ENCODE measurements at places on chromosomes 3 and 15.
A peak's percentile ranks its signal among the peaks of the same experiment; 100 is the strongest.

- no peak for DNase-seq
These were observed 1099.5 kb downstream of the ROBO1 start for GRCh38 chr3:78668302-78668701.

- peak; percentile 37 for DNase-seq
These were observed 2.4 kb downstream of the CIB1 start for GRCh38 chr15:90231028-90232017.

GRCh38 chr15:96358001-96358801 lies 27.7 kb downstream of the NR2F2 start:
- DNase-seq: no peak

- no peak for DNase-seq
These were observed 4.2 kb upstream of the SH2D7 start for GRCh38 chr15:78087951-78088772.

GRCh38 chr15:37764733-37765191 lies 169.7 kb upstream of the TMCO5A start:
- DNase-seq: no peak

GRCh38 chr15:82810890-82811426 lies 1.5 kb downstream of the WHAMM start:
- no peak for DNase-seq

- DNase-seq: no peak
These were observed 232.1 kb downstream of the CTNNB1 start for GRCh38 chr3:41431386-41431785.

- DNase-seq: no peak
These were observed 52.1 kb upstream of the FGD5 start for GRCh38 chr3:14766428-14767244.

DNA sequence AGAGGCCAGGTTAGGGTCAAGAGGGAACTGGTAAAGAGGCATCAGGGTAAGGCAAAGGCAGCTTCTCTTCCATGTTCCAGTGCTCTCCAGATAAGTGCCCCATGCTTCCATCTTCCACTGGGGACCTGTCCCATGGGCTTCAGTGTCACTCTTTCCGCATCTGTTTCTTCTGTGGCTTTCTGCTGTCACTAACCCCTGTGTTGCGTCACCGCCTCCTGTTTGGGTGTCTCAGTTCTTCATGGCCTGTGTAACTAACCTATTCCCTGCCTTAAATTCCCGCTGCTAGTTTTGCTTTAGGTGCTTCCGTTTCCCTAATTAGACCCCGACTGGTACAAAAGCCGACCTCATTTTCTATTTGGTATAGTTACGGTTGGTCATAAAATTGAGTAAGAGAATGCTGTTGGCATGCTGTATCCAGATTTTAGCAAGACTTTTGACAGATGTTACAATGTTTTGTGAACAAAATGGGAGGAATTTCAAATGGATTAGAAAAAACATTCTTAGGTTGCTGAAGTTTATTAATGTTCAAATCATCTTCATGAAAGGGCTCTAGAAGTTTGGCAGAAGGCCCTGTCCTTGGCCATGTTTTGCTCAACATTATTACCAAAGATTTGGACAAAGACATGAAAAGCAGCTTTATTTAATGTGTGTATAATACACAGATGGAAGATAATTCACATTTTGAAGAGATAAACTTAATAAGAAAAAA lies 245.3 kb downstream of the BBX start:
- DNase-seq: no peak

- no peak for DNase-seq
These were observed 4.6 kb downstream of the ANXA2 start for GRCh38 chr15:60392986-60393790.

DNA sequence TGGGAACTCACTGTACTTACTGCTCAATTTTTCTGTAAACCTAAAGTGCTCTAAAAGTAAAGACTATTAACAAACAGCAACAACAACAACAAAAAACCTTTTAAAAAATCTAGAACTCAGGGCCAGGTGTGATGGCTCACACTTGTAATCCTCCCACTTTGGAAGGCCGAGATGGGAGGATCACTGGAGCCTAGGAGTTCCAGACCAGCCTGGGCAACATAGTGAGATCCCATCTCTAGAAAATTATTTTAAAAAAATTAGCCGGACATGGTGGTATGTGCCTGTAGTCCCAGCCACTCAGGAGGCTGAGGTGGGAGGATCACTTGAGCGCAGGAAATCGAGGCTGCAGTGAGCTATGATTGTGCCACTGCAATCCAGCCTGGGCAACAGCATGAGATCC lies 161.8 kb downstream of the NUP210 start:
- no peak for DNase-seq

DNA sequence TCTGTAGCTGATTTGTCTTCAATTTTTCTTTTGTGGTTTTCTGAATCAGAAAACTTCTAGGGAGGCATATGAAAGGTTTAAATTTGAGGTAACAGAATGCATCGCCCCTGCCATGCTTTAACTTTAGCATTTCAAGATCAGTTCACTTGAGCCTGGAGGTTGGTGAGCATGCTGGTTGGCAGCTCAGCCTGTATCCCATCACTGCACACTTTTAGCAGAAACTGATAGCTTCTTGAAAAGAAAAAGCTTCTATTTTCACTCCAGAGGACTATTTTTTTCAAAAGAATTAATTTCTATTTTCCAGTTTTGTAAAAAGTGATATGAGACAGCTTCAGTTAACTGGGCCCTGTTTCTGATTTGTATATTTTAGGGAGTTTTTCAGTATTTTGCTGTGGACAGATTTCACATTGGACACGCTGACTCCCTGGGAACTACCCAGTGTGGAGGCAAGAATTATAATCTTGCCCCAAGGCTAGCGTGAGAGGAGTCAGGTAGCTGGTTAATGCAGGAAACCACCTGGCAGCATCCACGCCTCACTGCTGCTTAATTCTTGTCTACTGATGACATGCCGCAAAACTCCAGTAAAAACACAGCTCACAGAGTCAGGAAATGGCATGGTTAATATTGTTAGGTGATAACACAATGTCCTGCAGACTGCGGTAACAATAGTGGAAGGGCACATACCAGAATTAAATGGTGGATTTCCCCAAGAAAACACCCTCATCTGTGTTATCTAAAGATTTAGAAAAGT lies 71.4 kb downstream of the DUT start:
- DNase-seq: no peak

- no peak for DNase-seq
These were observed 1.5 kb upstream of the CD276 start for GRCh38 chr15:73682600-73683090.

DNA sequence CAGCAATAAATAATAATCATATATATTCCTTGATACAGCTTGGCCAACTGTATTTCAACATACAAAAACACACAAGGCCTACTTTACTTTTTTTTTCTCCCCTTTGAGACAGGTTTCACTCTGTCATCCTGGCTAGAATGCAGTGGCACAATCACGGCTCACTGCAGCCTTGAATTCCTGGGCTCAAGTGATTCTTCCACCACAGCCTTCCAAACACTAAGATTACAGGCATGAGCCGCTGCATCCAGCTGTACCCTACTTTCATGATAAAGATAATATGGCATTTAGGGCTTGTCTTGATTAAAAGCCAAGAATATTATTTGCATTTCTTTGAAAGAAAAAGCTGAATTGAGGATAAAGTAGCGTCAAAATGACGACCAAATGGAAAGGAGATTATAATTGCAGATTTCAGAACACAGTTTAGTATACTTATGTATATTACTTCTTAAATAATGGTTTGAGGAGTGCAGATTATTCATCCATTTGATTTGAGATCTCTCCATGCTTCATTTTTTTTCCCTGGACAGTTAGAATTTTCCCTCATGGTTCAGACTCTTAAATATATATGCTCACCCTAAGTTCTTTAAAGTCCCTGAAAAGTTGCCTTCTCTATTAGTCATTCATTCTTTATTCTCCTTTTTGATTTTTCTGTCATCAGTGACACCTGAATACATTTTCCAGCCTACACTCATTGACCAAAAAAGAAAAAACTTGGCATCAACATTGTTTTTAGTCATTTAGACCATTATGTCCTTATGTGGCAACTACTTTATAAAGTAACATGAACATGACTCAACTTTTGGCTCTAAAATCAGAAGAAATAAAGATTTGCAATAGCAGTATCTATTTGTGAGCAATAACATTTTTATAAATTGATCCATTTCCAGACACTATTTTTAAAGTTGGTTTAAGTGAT lies 48.5 kb upstream of the MLF1 start:
- DNase-seq: no peak

DNA sequence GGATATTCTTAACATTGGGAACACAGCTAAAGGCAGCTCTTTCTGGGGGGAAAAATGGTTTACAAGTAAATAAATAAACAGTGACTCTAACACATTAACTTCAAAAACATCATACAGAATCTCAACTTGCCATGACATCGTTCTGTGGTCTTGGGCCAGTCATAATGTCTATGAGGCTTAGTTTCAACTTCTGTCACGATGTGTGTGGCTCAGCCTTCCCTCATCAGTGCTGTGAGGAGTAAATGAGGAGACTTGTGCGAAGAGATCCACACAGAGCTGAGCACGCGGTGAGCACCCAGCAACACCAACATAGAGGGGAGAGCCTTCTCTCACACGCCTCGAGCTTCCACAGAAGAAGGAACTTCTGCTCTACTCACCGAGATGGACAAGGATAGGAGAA lies 49.0 kb downstream of the DZIP1L start:
- no peak for DNase-seq

DNA sequence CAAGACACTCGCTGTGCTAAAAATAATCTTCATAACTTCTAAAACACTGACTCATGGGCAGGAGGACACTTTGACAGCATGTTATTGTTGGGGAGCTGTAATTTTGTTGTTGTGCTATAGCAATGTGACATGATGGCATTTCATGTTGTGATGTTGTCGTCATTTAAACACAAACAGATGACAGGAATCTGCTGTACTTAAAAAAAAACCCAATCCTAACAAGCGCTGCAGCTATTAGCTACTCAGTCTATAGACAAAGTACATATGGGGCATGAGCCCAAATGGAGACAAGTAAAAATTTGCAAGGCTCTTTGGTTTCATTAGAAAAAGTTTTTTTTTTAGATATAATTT lies 828 bp upstream of the ATOSA start:
- DNase-seq: no peak

GRCh38 chr3:124360155-124360554 lies 368.2 kb upstream of the ROPN1 start:
- no peak for DNase-seq

DNA sequence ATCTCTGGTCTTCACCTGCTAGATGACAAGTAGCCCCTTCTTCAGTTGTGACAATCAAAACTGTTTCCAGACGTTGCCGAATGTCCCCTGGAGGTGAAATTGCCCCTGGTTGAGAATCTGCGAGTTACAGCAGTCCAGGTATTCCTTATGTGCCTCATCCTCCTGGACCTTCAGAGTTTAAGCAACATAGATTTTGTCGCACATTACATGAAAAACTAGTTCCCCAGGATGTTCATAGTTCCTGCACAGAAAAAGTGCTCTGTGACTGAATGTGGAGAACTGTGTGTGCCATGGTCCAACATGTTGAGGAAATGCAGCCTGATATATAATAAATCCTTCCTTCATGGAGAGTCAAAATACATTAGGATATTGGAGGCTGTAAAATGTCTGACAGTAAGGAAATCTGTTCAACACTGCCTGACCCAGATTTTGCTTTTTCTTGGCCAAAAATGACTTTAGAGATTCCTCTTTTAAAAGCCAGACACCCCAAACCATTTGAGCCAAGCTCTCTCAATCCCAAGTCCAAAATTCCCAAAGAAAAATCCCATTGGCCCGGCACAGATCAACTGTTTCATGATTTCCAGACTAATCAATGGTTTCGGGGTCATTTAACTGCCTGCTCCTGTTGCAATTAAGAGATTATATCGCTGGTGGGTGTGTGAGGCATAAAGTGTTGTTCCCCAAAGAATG lies 20.4 kb upstream of the SHC4 start:
- no peak for DNase-seq

- no peak for DNase-seq
These were observed 267.3 kb downstream of the TLE3 start for GRCh38 chr15:69830430-69830829.

DNA sequence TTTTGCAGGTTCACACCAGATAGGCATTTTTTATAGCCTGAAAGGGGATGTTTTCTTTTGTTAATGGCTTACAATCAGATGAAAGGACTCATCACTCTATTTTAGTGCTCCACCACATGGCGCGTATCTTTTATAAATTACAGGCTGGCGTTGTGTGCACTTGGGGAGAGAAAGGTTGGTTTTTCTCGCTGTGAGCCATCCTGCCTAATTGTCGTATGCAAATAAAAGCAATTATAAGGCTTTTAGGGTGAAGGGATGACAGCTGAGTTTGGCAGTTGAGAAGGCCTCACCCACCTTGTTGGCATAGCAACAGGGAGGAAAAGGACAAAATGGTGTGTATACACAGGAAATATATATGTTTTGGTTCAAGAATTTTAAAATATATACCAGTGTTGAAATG lies 268.0 kb downstream of the NR2F2 start:
- DNase-seq: no peak

DNA sequence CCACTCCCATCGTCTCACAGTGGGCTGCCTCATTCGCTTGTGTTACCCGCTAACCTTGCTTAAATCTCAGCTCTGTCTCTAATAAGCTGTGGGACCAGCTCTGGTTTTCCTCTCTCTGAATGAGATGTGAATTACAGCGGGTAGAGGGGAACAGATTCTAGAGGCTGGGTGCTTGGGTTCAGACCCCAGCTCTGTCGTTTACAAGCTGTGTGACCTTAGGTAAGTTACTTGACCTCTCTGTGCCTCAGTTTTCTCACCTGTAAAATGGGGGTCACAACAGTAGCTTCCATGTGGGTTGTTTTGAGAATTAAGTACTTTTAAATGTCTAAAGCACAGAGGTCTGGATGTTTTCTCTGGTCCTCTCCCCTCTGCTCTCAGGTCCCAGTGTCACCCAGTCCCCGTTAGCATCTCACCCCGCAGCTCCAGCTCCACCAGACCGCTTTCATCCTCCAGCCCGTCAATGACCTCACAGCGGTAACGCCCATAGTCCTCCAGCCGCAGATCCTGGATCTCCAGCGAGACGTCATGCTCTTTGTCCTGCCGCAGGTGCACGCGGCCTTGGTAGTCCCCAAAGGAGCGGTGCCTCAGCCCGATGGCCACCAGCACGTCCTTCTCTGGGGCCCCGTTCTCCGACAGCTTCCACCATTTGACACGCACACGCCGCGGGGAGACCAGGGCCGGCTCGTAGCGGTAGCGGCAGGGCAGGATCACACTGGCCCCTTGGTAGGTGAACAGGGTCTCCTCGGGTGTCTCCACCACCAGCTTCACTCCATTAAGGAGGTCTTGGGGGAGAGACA lies 14.2 kb downstream of the HAPLN3 start:
- no peak for DNase-seq

GRCh38 chr3:149609595-149609994 lies 48.2 kb downstream of the WWTR1 start:
- no peak for DNase-seq

- no peak for DNase-seq
These were observed 109.2 kb downstream of the LRRK1 start for GRCh38 chr15:101028321-101028720.

- no peak for DNase-seq
These were observed 309.8 kb downstream of the UNC13C start for GRCh38 chr15:54288049-54288448.

GRCh38 chr3:130834476-130834875 lies 59.4 kb upstream of the ATP2C1 start:
- DNase-seq: no peak

DNA sequence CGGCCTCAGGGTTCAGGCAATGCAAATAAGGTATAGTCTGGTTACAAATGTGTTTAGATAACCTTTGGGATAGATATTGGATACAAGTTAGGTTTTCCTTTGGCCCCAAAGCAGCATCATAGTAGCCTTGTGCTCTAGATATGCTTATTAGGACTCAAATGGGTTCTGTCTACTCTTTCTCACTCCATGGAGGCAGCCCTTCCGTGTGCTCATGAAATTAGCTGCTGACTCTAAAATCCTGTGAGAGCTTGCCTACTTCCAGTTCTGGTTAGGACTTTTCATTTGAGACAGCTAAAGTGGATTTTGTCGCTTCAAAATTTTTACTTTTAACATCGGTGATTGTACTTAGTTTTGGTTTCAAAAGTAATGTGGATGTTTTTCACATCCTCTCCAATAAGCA lies 1.6 kb downstream of the CDV3 start:
- DNase-seq: no peak
